ENCODE measurements at places on chromosomes 7 and 10.

GRCh38 chr7:28697913-28698563, 260.1 kb downstream of the TRIL start:
- no peak for DNase-seq

DNA sequence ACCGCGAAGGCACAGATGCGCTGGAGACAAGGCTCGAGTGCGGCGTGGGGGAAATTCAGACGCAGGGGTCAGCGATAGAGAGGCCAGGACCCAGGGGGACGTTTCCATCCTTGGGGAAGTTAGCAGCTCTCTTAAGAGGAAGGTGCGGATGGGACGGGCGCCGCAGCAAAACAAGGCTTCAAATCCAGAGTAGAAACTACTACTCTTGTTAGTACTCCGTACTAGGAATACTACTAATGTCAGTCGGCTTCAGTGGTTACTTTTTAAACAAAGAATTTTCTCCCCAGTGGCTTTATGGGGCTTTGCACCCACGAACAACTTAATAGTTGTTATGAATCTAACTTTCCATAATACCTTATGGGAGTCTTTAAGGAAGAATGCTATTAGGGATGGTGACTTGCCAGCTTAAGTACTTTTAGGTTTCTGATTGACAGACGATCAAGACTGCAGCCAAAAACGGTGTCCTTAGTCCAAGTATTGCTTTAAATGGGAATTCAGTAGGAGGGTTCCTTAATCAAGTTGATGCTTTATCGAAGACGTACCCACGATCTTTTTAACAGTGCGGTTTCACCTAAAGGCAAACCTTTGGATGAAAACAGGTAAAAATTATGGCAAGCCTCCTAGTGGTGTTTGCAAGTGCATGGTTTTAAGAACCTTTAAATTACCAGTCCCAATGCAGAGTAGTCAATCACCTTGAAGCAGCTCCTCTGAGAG, 812 bp upstream of the IDE start:
- DNase-seq = peak; percentile 44

GRCh38 chr10:92897916-92898315, 49.6 kb downstream of the EXOC6 start:
- no peak for DNase-seq

DNA sequence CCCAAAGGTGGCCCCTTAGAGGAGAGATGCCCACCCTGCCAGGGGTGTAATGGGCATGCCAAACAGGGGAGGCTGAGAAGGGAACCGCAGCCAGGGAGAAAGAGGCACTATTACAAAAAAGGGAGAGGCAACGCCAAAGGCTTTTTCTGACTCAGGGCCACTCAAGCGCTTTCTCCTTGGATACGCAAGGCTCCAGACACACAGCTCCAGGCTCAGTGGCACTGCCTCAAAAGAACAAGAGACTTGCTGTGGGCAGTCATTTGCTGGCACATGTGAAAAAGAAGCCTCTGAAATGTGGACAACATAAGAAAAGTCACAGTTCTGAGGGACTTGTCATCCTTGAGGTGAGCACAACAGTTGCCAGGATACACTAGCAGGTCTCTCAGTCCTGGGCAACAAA, 128.4 kb downstream of the DGKI start:
- no peak for DNase-seq

DNA sequence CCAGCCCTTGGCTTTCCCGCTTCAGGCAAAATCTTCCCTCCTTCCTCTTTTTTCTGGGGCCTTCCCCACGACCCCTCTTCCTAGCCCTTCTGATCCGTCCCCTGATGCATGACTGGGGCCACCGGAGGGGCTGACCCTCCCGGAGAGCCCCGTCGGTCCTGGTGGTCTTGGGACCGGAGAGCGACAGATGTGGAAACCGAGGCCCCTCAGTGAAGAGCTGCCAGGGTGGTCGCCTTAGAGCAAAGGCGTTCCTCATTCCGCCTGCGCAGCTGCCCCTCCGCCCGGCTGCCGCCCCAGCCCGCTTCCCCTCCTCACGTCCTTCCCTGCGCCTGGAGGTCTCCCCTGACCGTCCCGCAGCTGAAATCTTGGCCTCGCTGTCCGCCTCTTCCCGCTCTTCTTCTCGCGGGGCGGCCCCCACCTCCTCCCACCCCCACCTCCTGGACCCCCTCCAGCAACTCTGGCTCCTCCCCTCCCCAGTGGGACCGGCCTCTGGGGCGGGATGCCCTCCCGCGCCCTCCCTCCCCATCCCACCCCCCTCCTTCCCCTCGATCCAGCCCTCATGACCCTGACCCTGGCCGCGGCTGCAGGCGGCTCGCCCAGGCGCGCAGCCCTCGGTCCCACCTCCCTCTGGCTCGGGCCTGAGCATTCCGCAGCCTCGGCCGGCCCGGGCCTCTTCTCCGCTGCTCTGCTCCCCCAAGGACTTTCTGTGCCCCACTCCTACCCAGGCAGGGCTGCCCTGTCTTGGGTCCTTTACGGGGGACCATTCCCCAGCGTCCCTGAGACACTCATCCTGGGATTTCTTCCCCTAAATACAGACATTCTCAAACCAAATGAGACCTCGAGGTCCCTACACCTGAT, at the start of gene RARRES2:
TSS of gene RARRES2 (minus strand) at position 367 of the 858 bp plus-strand sequence. CDS start 1,020 bp downstream, outside the sequence.
- no peak for DNase-seq

DNA sequence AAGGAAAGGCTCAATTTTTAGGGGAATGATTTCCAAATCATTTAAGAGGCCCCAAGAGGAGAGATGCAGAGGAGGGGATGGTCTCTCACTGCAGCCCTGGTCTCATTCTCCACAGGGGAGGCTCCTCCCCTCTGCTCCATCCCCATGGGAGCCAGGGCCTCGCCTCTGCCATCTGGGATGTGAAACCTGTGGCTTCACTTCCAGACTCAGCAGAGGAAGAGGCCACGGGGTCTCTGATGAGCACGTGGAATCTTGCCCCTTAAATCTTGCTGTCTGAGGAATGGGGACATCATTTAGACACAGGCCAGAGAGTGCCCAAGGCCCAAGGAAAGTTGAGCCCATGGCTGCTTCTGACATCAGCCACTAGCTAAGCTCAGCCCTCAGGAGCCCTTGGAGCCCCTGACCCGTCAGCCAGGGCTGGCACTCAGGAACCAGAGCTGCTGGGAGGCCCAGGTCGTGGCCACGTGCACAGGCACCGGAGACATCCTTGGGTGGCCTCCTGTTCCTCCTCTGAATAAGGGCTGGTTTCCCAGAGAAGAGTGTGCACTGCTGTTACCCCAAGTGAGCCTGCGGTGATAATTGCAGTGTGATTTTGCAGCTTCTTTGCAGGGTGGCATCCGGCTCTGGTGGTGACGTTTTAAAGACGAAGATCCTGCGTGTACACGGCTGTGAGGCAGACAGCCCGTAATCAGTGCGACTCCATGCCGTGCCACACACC, 50.5 kb downstream of the VIPR2 start:
- DNase-seq = no peak

GRCh38 chr7:151185762-151186639, 1.0 kb downstream of the ASB10 start:
- DNase-seq = no peak

DNA sequence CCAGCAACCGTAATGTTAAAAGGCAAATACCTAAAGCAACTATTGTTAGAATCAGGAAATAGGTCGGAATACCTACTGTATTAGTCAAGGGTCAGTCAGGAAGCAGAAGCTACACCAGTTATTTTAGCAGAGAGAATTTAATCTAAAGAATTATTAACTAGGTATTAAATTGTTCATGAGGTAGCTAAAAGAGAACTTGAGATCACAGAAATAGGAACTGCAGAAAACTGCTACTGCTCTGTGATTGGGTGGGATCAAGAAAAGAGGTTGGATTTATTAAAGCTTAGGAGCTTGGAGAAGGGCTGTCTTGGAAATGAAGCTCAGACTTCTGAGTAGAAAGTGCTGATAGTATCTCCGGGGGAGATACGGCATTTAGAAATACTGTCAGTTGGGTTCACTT, 20.0 kb upstream of the ZNF438 start:
- DNase-seq = no peak

DNA sequence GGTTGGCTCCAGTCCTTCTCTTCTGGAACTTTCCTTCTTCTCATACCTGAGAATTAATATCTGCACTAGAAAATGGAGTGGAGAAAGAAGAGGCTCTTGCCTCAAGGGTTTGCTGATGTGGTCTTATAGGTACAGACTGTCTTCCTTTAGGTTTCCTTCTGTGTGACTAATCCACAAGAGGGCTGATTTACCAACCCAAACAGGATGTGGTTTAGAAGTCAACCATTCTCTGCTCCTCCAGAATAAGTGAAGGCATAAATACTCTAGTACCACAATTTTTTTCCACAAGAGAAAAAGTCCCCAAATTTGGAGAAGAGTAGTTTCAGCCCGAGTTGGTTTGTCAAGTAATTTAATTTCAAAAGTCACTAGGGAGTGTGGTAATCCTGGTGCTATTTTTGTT, 85.8 kb downstream of the NRP1 start:
- peak; percentile 68 for DNase-seq

GRCh38 chr10:14523286-14523685, 192.6 kb upstream of the FRMD4A start:
- no peak for DNase-seq

DNA sequence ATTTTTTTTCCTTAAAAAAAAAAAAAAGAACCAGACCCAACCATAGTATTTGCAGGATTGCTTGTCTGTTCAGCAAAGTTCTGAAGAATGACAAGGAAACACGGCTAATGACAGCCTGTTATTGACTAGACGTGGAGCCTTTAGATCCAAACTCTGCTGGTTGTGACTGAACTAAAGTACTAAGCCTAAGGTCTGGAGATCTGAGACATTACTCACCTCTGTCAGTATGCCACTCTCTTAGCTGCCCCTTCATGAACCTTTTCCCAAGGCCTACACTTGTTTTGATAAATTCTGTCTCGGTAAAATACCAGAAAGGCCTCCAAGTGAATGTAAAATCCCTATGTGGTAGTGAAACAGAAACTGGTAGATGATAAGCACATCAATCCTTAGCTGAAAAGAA, 101.0 kb downstream of the CABCOCO1 start:
- no peak for DNase-seq

GRCh38 chr10:124916098-124916584, 25.8 kb upstream of the ZRANB1 start:
- no peak for DNase-seq

DNA sequence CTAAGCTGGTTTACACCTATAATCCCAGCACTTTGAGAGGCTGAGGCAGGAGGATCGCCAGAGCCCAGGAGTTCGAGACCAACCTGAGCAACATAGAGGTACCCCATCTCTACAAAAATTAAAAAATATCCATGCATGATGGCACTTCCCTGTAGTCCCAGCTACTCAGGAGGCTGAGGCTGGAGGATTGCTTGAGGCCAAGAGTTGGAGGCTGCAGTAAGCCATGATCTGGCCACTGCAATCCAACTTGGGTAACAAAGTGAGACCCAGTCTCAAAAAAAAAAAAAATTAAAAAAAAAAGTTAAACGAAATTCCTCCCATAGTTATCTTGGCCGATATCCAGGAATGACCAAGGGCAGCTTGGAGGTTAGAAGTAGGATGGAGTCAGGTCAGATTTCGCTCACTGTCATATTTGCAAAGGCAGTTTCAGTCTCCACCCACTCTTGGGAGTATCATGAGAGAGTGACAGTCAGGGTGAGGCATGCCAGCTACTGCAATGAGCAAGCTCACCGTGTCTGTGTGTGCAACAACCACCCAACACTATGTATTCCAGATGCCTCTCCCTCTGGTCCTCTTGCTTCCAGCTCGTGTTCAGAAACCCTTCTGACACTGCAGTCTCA, 6.0 kb upstream of the ZDHHC4 start:
- DNase-seq = no peak

GRCh38 chr10:3806603-3807002, 21.6 kb upstream of the KLF6 start:
- peak; percentile 41 for DNase-seq

DNA sequence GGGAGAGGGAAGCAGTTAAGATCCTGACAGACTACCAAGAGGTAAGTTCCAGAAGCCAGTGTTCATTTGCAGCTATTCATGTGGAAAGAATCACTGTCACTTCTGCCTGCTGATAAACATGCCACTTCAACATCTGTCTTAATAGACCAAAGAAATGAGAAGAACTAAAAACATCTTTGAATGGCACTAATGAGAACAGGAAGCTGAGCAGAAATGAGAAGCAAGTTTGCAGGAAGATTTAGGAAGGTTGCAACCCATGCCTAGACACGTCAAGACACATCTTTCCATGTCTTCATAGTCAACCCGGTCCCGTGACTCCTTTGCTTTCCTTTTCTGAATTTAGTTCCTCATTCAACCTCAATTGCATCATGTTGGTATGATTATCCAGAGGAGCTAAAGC, 180.0 kb downstream of the PDE1C start:
- no peak for DNase-seq

DNA sequence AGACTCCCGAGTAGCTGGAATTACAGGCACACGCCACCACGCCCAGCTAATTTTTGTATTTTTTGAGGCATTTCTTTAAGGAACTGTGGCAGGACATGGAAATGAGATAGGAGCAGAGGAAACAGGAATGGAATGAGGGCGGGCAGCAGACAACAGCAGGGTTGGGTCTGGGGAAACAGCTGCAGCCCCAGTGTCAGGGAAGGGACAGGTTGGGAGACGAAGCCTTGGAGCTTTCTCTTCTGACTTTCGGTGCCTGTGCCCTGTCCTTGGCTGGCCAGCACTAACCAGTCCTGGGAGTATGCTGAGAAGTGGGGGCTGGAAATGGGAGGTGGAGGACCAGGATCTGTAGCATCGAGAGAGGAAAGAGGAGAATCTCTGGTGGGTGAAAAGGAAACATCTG, 47.4 kb downstream of the ATOH7 start:
- no peak for DNase-seq

DNA sequence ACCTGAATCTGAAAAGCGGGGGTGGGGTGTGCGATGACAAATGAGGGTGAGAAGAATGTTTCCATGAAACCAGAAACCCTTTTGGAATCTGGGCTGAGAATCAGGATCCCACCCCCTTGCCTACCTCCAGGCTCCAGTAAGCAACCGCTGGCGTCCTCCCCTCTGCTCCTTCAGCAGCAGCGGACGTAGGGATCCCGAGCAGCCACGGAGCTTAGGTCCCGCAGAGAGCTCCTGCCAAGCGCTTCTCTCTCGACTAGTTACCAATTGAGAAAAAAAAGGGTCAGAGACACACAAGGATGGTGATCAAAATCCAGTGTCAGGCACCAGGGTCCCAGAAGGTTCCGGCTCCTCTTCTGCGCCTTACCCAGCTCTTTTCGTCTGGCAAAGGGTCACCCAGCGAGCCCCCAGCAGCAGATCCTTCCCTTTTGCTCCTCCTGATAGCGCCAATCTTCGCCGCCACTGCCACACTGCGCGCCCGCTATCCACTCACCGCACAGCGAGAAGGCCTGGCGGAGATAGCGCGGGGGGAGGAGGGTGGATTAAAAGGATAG, 733.5 kb downstream of the ZWINT start:
- DNase-seq = no peak

- no peak for DNase-seq
Observed at GRCh38 chr7:70415179-70415972, 716.6 kb upstream of the GALNT17 start.
